ENCODE measurements at places on chromosomes 6 and 20.

- no peak for DNase-seq
Measured at GRCh38 chr20:50343125-50343489, 152.5 kb downstream of the CEBPB start.

- no peak for DNase-seq
Measured at GRCh38 chr6:164252948-164253347, 838.4 kb downstream of the QKI start.

- no peak for DNase-seq
Measured at GRCh38 chr20:5722927-5723326, 27.3 kb upstream of the SHLD1 start.

DNA sequence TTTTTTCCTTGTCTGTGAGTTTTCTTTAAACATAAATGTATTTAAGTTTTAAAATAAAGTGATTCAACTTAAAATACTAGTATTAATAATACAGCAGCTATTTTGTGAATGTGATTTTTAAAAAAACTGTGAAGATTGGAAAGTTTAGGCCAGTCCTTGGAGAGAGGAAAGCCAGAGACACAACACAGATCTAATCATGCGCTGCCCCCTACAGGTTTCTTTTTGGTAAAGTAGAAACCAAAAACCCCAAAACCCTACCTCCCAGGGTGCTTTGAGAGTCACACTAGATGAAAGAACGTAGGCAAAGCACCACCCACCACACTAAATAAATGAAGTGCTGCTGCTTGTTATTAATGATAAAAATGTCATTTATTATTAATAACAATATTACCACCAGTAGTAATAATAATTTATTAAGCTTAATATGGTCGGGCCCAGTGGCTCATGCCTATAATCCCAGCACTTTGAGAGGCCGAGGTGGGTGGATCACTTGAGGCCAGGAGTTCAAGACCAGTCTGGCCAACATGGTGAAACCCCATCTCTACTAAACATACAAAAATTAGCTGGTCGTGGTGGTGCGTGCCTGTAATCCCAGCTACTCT lies 33.7 kb downstream of the SLC9A8 start:
- DNase-seq, result peak; percentile 38

DNA sequence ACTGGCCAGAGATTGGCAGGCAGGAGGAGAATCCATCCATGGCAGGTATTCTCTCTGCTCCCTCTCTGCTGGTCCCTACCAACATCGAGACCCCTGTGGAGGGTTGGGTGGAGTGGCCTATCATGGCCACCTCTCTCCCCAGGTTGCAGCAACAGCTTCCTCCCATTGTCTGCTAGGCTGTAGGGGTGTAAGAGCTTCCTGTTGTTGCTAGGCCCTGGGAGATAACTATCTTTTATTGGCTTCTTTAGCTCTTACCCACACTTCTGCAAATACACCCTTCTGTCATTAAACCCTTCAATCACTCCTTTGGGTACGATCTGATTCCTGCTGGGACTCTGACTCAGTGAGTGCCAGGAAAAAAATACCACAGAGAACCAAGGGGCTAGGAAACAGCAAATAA lies 66.6 kb upstream of the FAM184A start:
- no peak for DNase-seq

- DNase-seq, result no peak
Measured at GRCh38 chr6:80163754-80164187, 57.3 kb downstream of the BCKDHB start.

DNA sequence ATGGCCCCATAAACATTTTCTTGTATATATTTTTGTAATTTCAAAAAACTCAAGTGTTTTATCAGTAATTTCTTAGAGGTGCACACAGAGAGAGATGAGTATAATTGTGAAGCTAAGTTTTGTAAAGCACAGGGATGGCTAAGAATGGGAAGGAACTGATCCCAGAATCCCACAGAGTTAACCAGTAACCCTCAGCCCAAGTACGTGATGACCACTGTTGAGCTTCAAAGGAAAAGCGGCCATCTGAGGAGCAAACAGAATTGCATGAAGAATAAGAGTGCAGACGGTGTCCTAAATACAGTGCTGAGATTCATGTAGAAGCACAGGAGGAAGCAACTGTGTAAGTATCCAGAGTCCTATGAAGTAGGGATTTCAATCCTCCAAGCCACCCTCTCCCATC lies 28.1 kb upstream of the HLA-C start:
- no peak for DNase-seq

DNA sequence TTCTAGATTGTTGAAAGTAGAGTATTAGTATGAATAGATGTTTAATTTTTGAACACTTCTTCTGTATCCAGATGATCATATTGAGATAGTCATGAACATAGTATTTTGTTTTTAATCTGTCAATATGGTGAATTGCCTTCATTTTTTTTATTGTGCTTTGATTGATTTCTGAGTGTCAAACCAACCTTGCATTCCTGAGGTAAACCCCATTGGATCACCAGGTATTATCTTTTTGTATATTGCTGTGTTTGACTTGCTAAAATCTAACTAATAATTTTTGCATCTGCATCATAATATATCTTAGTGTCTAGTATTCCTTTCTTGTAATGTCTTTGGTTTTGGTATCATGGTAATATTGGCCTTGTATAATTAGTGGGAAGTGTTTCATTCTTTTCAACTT lies 25.5 kb downstream of the SERPINB1 start:
- no peak for DNase-seq

DNA sequence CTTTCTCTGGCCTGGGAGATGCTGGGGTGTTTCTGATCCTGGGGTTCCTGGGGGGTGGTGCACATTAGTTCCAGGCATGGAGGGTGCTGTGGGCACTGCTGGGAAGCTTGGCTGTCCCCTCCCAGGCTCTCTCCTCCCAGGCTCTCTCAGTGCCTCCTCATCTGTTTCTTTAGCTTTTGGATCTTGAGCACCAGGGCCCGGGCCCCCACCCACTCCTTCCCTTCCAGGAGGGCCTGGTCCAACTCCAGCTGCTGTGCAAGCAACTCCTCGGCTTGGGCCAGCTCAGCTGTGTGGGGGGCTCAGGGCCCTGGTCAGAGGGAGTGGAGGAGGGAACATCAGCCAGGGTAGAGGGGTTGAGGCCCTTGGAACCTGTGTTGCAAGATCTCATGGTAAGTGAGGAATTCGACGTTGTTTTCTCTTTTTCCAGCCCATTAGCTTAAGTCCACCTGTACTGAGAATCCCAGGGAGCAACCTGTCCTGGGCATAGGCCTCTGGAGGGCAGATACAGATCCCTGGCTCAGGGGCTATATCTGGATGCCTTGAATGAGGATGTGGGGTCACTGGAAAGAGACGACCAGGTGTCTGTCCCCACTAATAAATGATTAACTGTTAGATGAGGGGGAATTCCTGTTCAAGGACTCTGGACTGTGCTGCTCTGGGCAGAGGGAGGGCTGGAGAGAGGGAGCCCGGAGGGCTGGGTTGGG lies 34.5 kb upstream of the HLA-A start:
- no peak for DNase-seq

DNA sequence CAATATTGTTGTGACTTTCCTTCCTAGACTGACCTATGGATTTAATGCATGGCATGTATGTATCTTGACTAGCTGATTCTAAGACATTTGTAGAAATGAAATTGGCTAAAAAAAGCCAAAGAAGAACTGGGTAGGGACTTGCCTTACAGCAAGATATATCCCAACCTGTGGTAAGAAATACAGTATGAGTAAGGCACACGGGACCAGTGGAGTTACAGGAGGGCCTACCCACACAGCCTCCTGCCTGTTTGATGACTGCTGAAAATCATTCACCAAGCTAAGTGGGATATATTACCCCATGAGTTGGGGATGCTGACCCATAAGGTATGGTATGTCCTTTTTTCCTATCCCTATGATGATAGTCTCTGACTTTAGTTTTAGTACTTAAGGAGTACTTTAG lies 112.2 kb downstream of the INSM1 start:
- no peak for DNase-seq

- no peak for DNase-seq
Measured at GRCh38 chr6:3911614-3912336, 62.6 kb downstream of the FAM50B start.

DNA sequence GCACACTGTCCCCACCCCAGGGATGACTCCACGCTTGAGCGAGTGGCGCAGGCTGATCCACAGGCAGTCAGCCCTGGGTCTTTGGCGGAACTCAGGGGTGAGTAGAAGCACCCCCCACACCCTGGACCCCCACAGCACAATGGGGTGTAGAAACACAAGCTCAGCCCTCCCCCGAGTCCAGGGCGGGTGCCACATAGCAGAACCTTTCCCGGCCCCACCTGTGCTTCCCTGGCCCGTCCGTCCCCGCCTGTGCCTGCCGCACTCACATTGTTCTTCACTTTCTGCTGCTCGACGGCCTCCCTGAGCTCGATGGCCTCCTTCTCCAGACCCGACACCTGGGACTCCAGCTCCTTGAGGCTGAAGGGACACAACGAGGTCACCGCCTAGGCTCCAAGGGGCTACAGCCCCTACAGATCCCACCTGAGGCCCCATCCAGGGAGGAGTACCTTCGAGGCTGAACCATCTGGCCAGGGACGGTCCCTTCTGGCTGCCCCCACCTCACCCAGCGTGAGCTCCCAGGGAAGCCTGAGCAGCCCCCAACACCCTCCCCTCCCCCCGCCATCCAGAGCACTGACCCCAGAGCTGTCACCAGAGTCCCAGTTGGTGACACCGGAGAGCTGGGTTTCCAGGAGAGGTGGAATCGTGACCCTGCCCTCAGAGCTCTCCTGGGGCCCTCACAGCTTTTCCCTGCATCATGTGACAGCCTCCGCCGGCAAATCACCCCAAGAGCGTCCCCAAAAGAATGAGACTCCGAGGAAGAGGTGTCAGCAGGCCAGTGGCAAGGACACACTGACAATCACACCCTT lies 55.6 kb downstream of the DSTN start:
- no peak for DNase-seq

- no peak for DNase-seq
Measured at GRCh38 chr20:43690943-43691598, 24.2 kb downstream of the MYBL2 start.

- no peak for DNase-seq
Measured at GRCh38 chr6:14590586-14590985, 473.0 kb downstream of the CD83 start.

DNA sequence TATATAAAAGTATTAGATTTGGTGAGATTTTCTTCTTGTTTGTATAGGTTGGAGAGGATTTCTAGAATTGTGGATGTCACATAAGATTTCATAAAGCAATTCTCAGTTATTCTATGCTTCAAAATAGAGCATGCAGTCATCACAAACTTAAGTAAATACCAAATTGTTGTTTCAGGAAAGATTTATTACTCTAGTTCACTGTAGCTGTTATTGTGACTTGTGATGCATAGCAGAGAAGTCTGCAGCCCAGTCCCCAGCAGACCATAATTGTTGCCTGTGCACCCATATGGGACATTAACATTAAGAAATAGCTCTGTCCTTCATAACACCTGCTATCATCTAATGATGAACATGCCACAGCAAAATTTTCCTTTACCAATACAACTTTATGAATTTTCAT lies 228.0 kb upstream of the FAM83B start:
- no peak for DNase-seq

- no peak for DNase-seq
Measured at GRCh38 chr6:133857696-133858095, 31.2 kb upstream of the TCF21 start.

GRCh38 chr20:33670715-33671499 lies 3.3 kb downstream of the NECAB3 start:
- DNase-seq, result no peak
